ENCODE measurements at places on chromosomes 5 and 9.

DNA sequence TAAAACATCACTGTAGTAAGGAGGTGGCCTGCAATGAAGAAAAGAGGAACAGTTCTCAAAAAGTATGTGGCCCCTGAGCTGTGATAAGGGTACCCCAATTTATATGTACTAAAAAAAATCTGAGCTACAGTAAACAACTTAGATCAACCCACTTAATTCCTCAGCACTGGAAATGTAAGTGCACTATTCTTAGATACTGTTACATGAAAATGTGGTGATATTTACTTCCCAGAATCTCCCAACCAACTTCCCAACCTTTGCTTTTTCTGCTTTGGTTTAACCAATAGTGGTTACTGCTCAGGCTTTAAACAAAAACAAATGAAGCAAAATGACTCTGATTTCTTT is 114.8 kb downstream of the SEMA5A start:
- no peak for DNase-seq

- no peak for DNase-seq
Observed at GRCh38 chr5:172524573-172525021, 70.3 kb upstream of the SH3PXD2B start.

DNA sequence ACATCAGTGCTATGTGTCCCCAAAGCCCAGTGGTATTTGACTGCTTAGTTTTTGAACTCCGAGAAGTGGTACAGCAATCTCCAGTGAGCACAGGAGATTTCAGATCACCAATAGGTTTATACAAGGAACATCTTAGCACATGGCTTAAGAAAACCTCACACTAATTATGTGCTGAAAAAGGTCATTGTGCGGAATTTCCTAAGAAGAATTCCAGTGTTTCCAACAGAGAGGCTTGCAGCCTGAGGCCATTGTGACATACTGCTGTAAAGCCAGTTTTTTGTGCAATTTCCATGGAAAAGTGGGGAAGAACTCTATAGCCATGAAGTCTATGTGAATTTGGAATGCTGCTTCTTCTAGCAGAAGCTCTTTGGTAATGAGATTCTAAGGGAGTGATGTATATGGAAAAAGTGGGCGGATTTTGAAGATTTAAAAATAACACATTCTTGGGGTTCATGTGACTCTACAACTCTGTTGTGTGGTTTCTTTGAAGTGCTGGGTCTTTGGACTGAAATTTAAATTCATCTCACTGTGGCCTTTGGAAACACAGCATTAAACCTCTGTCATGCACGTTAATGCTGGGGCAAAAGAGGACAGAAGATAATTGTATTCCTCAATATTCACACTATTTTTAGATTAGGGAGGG is 110.5 kb upstream of the CD180 start:
- no peak for DNase-seq

DNA sequence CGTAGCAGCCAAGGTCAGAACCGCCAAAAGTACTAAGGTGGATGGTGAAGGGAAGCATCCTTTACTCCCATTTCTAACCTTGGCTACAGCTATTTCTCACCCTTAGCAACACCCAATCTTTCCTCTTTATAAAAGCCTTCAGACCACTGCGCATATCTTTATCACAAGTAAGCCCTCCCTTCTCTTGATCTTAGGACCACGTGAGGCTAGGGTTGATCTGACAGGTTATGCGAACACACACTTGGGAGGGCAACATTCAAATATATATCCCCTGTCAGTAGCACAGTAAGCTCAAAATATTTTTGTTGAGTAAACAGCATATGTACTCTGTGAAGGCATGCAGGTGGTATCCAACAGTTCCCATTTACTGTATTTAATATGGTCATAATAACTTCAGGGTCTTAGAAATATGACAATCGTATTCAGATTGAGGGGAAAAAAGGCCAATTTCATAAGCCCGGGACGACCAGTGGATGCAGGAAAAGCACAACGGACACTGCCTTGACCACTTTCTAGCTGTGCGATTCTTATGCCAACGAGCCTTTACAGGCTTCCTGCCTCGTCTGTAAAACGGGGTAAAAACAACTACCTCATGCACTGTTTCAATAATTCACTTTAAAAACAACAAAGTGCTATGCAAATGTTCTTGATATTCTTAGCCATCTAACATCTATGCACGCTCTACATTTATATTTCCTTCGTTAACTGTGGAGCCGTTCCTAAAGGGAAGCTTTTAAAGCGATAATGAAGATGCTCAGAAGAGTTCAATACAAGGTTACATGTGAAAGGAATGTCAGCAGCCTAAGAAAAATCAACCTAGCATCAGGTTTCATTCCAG is 1.3 kb downstream of the ARSB start:
- no peak for DNase-seq

DNA sequence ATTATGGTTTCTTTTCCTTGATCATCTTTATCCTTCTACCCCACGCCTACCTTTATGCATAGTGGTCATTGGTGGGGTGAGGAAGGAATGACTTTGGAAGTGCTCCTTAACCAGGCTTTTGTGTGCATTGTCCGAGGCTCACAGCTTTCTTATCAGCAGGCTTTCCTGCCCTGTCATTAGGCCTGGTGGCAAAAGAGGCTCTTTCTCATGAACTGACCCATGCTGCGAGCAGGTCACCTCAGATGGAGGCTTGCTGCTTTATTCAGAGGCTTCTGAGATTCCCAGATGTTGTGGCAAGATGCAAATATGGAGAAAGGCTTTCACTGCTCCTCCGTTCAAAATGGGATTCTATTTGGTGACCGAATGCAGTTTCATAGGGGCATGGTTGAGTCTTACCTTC is 57.4 kb upstream of the DMRTA1 start:
- DNase-seq = no peak

GRCh38 chr5:136188859-136189258 is 4.1 kb downstream of the SMIM32 start:
- no peak for DNase-seq

GRCh38 chr9:99055384-99055783 is 49.5 kb upstream of the TGFBR1 start:
- DNase-seq = no peak

DNA sequence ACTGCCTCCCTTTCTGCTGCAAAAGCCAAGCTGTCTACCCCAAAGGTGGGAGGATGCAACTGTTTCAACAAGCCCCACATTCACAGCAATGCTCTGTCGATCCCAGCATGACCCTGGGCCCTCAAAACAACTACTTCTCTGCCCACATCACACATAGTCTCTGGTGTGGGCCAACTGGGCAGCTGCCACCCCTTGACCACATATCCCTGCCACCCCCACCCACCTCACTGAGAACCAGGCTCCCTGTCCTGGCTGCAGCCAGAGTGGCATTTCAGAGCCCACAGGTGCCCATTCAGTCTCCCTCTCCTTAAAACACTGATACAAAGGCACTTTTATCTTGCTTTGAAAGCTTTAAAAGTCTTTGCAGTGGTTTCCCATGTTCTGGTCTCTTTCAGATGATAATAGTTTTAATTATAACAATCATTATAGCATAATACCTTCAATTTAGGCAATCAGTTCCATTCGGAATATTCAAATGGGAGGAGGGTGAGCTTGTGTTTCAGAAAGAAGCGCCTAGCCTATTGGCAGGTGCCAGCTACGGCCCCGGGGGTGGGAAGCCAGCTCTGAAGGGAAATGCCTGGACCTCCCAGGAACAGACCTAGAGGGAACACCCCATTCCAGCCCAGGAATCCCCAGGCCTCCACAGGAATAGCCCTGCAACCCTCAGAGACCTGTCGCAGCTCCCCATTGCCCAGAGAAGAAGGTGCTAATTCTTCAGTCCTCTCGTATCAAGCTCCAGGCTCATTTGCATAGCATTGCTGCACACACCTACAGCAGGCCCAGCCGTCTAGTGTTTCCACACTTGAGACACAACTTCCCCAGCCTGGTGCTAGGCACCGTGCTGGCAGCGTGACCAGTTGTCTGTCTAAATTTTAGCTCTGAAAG is 90.8 kb downstream of the C5orf15 start:
- no peak for DNase-seq

GRCh38 chr5:6405591-6405990 is 27.2 kb upstream of the MED10 start:
- DNase-seq = no peak

- DNase-seq = no peak
Observed at GRCh38 chr9:98105006-98105405, 14.0 kb downstream of the TRIM14 start.

DNA sequence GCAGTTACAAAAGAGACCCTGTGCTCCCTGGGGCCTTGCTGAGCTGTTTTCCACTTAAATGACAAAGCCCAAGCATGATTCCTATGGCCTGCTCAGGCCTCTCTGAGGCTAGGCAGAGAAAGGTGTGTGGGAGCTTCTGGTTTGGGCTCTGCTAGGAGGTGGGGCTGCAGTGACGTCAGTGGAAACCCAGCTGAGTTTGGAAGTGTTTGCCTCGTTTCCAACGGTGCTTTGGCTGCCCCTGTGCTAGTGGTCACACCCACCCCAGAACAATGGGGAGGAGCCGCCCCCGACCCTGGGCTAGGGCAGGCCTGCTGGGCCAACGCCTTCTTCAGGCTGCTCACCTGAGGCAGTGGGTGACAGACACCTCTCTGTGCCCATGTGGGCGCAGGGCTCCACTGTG is 10.4 kb downstream of the ANGPTL2 start:
- peak; percentile 79 for DNase-seq

GRCh38 chr9:76610011-76610352 is 151.0 kb downstream of the GCNT1 start:
- no peak for DNase-seq

DNA sequence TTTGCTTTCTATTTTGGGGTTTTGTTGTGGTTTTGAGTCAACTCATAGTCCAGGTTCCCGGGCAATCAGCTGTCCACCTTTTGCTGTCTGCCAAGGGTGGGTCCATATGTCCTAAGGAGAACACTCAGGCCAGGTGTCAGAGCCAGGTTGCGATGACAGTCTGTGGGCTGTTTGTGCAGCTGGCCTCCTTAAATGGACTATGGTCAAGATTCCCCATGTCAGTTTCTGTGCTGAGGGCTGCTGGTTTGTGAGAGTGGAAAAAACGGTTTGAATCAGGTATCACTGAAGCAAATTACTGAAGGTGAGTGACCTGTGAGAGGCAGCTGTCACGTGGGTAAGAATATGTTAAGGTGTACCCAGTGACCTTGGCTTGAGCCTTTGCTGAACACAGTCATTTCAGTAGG is 33.0 kb downstream of the SNX30 start:
- no peak for DNase-seq

DNA sequence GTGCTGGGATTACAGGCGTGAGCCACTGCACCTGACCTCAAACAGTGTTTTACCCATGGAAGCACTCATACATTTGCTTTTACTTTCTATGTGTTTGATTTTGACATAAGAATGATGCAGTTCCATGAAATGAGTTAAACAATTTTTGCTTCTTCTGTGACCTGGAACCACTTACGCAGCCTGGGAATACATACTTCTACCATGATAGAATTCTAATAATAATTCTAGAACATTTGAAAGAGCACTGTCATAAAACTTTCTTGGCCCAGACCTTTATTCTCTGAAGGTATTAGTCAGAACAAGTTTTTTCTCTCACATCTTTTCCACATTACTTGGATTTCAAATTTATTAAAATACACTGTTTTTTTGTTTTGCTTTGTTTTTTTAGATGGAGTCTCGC is 25.3 kb upstream of the COL5A1 start:
- DNase-seq = no peak

GRCh38 chr5:132455614-132456115 is 34.9 kb downstream of the IRF1 start:
- DNase-seq = no peak

DNA sequence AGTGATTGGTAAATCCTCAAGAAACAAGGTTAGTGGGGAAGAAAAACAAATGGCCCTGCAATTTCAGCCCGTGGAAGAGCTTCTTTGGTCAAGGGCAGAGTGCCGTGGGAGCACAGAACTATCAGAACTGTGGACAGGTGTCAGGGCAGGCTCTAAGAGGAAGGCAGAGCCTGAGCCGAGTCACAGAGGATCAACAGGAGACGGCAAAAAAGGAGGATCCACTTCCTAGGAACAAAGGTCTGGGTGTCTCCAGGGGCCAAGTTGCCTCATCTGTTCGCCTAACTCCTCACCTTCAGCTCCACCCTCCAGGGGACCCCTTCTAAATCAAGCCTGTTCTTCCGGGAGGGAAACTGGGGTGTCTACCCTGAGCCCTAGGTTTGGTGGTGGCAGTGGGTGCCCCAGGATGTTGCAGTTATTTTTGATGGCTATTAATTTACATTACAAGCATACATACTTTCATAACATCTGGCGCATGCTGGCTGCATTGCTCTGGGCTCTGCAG is 88.0 kb downstream of the FEM1C start:
- DNase-seq = no peak

DNA sequence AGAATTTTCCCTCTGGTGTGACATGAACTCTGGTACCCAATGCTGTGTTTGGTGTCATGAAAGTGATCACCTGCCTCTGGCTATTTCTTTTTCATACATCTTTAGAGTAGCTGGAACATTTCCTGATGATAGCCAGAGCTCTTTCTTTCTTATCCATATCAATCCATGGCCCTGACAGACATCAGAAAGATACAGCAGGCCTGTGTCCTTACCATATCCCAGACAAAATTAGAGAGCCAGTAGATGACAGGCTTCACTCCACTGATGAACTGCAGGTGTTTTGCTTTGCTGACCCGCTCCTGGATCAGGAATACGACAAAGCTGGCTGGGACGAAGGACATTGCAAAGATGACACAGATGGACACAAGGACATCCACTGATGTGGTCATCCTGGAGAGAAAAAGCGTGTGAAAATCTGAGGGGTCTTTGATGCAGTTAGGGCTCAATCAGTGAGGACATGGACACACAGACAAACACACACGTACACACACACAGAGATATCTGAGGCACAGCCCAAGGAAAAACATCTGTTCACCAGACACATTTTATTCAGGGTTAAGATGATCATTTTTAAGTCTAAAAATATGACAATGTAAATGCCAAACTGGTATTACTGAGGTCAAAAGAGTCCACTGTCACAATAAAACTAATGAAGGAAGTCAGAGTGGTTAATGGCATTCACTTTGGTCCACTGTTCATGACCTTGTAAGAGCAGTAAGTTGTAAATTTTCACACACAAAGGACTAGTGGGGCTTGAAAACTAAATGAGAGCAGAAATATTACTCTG is 34.5 kb downstream of the NIPSNAP3B start:
- no peak for DNase-seq

- DNase-seq = no peak
Observed at GRCh38 chr5:39494534-39494933, 69.8 kb upstream of the DAB2 start.

GRCh38 chr5:84028093-84028492 is 307.4 kb upstream of the HAPLN1 start:
- no peak for DNase-seq

- DNase-seq = no peak
Observed at GRCh38 chr5:1727571-1727970, 72.1 kb downstream of the MRPL36 start.

GRCh38 chr5:40383749-40384651 is 295.7 kb upstream of the PTGER4 start:
- DNase-seq = no peak

All from ovary (tissue), 10 donors.